Right ventricle myocardium superior (tissue), 1 donor: ENCODE measurements at places on chromosomes 12 and 14.

DNA sequence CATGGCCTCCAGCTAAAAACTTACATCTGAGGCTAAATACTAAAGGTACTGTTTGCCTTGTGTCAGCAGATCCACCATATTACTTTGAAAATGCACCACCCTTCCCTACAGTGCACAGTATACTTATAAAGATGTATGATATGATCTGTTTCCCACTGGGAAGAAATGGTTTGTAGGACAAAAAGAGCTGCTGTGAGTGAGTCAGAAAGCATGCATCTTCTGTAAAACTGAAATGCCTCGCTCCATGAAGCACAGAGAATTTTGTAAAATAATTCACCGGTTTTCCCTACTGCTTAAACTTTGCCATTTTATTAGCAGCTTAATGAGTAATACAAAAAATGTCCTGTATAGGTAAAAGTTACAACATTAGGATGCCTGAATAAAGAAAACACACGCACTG lies 68.8 kb downstream of the MDGA2 start:
- DNase-seq: no peak

DNA sequence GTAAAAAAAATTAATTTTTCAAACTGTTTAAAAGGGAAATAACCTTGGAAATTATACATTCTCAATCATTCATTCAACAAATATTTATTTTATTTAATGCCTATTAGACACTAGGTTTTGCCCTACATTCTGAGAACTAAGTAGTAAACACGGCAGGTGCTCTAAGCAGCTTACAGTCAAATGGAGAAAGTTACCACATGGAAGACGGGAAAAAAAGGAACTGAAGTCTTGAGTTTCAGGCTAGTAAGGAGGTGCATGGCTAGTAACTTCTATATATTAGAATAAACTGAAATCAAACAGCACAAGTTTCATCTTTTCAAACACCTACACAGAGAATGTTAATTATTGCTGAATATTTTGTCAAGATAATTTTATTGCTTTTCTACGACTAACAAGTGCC lies 52.9 kb downstream of the C12orf42 start:
- no peak for DNase-seq

DNA sequence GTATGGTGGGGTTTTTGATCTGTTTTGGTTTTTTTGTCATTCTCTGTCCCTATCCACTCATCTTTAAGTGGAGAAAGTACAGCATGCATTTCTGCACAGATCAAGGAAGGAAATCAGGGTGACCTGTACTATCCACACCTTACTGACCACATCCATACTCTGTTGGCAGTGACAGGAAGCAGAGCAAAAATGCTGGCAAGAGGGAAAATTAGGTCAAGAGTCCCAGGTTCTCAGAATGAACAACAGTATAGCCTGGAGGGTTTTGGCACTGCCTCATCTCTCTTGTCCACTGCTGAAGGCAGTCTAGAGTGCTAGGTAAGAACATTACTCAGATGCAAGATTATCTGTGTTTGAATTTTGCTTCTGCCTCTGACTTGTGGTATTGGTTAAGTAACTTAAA lies 70.7 kb downstream of the TAOK3 start:
- no peak for DNase-seq

DNA sequence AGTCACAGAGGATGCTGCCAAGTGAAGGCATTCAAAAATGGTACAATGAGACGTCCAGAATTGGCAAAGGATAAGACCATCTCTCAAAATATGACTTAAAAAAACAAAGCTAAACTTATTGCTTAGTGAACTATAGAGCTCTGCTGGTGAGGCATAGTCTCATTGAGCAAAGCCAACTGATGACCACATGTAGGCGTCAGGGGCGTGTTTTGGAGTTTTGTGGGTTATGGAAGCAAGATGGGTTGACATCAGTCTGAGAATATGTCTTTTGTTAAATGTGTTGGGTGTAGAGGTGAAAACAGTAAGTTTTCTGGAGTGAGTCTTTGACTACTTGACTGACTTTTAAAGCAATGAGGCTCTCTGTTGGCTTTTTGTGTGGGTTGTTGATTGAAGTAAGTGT lies 47.2 kb downstream of the ATL1 start:
- DNase-seq: no peak

- no peak for DNase-seq
These were observed 91.2 kb upstream of the BMP4 start for GRCh38 chr14:54047645-54048308.

DNA sequence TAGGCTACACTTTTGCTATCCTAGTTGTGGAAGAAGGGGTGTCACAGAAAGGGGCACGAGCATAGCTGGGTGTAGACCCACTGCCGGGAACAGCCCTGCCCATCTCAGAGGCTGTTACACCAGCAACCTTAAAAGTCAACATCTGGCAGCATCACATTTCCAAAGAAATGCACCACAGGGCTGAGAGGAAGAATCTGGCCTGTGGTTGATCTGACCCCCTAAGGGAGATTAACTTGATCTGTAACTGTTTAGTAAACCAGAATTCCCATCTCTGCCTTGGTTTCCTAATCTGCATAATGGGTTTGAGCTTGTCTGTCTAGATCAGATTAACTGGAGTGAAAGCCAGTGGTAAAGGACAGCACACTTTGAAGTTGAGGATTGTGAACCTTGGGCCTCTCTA lies 1.3 kb downstream of the LRP1-AS start:
- no peak for DNase-seq

DNA sequence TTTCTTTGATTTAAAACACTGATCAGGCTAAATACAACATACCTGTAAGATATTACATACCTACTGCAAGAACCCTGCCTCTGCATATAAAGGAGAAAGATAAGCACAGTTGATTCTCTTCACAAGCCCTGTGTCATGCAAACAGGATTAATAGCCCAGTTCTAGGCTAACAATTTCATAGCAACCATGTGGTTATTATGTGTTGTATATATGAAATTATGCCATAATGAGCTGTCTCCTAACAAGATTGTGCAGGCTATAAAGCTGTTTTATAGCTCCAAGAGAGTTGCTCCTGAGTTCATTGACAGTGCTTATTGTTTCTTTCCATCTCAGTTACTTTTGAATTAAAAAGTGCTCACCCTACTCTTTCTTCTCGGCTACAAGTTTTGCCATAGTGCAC lies 609.3 kb downstream of the DIO2 start:
- no peak for DNase-seq

GRCh38 chr12:121921066-121921465 lies 2.7 kb downstream of the CFAP251 start:
- DNase-seq: no peak
